GM23338 (cell line): ENCODE measurements at places on chromosomes 11 and 22. TPM values are rescaled to one million over a fixed set of nuclear protein-coding genes. Genes with fewer than 3 reads are reported as not detected.

DNA sequence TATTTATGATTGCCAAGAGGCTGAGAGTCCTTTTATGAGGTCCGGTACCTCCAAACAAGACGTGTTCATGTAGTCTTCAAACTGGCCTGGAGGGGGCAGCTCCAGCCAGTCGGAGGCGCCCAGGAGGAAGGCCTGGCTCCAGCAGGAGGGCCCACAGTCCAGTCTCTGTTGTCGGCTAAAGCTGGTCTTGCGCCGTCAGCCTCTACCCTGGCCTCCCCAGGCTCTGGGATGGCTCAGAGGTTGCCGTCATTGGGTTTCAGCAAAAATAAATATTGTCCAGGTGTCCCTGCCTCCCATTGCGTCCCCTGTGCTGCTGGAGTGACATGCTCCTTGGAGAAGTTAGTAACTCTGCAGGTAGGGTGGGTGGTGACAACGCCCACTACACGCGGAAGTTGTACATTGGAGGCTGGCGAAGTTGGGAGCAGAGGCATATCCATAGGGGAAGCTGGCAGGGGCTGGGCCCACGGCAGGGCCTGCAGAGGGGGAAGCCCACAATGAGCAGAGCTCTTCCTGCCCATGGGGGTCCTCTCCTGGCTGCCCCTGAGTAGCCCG lies 1.0 kb upstream of the SLC25A1 start:
- peak; percentile 89 for DNase-seq

- DNase-seq, result no peak
These were observed 51.0 kb downstream of the CERK start for GRCh38 chr22:46687048-46687444.

GRCh38 chr11:1624621-1625020 lies 2.7 kb upstream of the KRTAP5-4 start:
- DNase-seq, result no peak

The MS4A15 gene
- 0.14 and 0.44 TPM in 2 replicates for polyA plus RNA-seq

The SH3BP1 gene
- 9.5 and 10.9 TPM in 2 replicates for polyA plus RNA-seq

DNA sequence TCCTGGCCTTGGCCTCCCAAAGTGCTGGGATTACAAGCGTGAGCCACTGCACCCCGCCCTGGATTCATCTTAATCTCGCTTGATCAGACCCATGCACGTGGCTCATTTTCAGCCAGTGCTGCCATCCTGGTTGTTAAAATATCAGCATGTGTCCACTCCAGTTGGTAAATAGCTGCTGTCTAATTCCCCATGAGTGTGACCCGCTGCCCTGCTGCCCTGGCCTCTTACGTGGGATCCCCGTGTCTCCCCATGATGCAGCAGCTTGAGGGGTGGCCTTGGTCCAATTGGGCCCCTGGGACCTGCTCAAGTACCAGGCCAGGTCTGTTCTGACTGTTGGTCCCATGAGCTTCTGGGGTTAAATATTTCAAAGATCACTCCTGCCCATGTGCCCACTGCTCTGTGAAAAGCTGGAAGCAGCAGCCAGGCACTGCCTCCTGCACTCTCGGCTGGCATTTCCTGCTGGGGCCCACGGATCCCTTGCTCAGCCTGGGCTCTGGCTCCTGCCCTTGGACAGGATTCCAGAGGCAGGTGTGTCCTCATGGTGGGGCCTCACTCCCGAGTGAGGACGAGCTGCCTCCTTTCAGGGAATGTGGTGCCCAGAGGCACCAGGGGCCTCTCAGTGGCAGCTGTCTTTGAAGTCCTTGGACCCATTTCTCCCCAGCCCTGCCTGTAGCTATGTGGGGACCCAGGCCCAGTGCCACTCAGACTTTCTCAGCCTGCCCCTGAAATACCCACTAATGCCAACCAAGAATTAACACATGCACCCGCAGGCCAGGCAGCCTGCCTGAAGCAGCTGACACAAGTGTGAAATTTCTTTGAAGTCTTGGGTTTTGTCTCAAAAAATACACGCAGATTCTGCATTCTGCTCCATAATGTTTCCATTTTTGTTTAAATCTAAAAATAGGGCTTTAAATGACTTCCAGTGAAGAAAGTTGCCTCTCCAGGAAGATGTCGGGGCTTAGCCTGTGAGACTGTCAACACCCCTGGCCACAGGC lies 38.1 kb upstream of the PRDM11 start:
- no peak for DNase-seq

DNA sequence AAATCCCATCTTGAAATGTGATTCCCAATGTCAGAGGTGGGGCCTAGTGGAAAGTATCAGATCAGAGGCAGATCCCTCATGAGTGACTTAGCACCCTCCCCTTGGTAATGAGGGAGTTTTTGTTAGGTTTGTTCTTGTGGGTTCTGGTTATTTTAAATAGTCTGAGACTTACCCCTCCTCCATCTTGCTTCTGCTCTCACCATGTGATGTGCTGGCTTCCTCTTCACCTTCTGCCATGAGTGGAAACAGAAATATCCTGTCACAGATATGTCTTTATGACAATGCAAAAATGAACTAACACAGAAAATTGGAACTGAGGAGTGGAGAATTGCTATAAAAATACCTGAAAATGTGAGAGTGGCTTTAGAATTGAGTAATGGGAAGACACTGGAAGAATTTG lies 33.1 kb downstream of the TMEM225 start:
- no peak for DNase-seq

- DNase-seq, result no peak
These were observed 32.1 kb downstream of the UQCR10 start for GRCh38 chr22:29799217-29799680.

The SLC5A1 gene
- polyA plus RNA-seq, result not detected in 2 replicates

DNA sequence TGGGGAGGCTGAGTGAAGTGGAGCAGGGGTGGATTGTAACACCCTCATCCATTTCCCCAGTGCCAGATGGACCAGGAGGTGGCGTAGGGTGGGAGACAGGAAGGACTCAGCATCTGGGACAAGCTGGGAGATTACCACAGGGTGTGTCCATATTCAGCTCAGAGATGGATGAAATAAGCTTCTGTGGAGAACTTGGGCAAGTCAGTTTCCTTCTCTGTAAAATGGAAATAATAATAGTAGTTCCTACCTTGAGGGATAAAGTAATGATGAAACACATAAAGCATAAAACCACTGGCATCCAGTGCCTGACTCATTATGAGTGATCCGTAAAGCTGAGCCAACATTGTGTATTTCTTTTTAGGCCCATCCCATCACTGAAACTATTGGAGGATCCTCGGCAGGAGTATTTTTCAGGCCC lies 607 bp upstream of the ROBO4 start:
- DNase-seq, result no peak

- DNase-seq, result peak; percentile 38
These were observed 33.6 kb downstream of the ASRGL1 start for GRCh38 chr11:62370743-62371440.

DNA sequence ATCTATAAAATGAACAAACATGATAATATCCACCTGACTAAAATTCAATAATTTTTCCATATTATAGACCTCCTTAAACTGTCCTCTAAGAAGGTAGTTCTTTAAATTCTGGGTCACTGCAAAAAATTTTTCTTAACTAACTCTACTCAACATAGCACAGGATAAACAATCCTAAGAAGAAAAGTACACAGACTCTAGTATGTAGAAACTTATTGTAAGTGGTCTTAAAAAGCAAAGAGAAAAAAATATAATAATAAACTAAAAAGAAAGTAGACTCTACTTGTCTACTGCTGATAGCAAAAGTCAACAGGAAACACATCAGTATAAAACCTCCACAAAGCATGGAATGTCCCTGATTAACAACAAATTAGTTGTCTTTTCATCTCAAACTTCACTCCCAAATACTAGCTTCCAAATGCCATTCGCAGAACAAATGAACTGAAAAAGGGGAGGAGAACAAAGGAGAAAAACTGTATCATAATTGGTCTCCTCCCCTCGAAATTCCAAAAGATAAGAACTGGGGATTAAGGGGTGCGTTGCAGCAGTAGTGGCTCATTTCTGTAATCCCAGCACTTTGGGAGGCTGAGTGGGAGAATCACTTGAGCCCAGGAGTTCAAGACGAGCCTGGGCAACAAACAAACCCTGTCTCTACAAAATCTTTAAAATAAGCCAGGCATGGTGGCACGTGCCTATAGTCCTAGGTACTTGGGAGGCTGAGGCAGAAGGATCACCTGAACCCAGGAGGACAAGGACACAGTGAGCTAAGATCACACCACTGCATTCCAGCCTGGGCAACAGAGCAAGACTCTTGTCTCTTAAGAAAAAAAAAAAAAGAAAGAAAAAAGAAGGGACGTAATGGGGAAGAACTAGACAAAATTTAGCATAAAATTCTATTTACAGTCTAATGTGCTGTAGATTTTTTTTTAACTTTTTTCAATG lies 6.5 kb downstream of the FCHSD2 start:
- no peak for DNase-seq

The PDGFB gene
- 1.9 and 2.2 TPM in 2 replicates for polyA plus RNA-seq
